ENCODE measurements at places on chromosomes 11 and 22.

DNA sequence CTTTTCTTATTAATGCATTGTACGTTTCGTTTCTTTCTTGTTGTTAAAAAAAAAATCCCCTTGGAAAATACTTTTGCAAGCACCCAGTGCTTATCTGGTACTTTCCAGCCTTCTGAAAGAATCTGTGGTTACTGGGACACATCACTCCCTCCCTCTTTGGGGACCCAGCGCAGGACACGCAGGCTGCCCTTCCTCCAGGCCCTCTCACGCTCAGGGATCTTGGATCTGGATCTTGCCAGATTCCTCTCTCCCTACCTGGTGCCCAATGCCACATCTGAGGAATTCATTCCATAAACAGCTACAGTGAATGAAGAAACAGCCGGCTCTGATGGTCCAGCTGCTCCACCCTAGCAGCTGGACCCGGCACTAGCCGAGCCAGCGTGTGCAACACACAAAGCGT, 55.7 kb downstream of the PHF21B start:
- no peak for DNase-seq

- DNase-seq, result no peak
Measured at GRCh38 chr11:61764606-61765260, 12.3 kb downstream of the MYRF start.

GRCh38 chr11:90426442-90426841, 203.6 kb upstream of the CHORDC1 start:
- DNase-seq, result no peak

DNA sequence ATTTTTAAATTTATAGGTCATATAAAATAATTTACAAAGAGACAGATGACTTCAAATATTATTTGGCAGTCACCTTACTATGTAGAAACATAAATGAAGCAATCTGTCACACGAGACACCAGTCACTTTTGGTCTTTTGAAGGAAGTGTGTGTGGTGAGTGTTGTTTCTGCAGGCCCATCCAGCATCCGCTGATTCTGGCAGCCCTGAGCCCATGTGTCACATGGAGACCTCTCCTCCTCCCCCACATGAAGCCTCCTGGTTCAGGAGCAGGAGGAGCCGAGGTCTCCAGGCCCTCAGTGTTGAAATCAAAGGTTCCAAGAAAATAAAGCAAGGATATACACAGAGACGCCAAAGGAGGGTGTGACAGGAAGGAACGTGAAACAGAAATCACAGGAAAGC, 60.1 kb downstream of the ARFGAP3 start:
- no peak for DNase-seq

GRCh38 chr11:120929664-120930154, 94.2 kb upstream of the TBCEL start:
- no peak for DNase-seq

Data from NCI-H510A (cell line).